ENCODE measurements at places on chromosomes 4 and X. TPM values are rescaled to one million over a fixed set of nuclear protein-coding genes. Genes with fewer than 3 reads are reported as not detected.

CENPVL3 gene
- not detected for total RNA-seq

DNA sequence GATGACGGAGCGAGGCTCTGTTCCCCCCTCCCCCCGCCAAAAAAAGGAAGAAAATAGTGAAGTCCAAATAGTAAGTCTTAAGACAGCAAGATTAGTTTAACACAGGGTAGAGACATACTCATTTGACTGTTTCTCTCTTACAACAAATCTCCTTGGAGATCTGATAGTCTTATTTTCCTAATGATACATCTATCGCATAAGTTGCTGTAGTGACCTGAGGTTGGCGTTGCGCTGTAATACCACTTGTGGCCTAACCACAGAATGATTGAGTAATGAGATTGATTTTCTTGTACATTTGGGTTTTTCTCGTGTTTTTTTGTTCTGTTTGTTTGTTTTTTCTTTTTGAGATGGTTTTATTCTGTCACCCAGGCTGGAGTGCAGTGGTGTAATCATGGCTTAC, 27.2 kb downstream of the OCIAD1 start:
- no peak for DNase-seq

GRCh38 chr4:184459413-184459812, 14.9 kb downstream of the IRF2 start:
- no peak for DNase-seq

- DNase-seq, result no peak
These were observed 27.9 kb upstream of the MSMO1 start for GRCh38 chr4:165299399-165300060.

INTS6L gene
- 30.6 TPM for total RNA-seq

DNA sequence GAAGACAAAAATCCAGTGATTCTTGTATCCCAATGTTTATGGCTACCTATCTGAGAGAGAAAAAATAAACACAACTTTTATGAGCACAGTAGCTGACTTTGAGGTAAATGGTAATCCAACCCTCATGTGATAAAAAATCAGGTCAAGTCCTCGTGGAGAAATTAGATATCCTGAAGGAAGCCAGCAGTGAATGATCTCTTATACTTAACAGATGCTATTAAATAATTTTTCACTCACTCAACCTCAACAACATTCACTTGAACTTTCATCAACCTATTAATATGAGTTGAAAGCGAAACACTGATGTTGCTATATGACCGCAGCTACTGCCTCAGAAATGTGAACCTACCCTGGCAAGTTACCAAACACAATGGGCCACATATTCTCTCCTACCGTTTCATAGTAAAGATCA, 105.4 kb downstream of the GPC3 start:
- no peak for DNase-seq

- no peak for DNase-seq
These were observed at the start of gene SMIM43 for GRCh38 chr4:121764702-121765367. TSS of gene SMIM43 (minus strand) at chr4:121765164. CDS start at chr4:121765105, 59 bp downstream.

- DNase-seq, result no peak
These were observed 102.9 kb upstream of the PAQR3 start for GRCh38 chr4:79042079-79042674.

DNA sequence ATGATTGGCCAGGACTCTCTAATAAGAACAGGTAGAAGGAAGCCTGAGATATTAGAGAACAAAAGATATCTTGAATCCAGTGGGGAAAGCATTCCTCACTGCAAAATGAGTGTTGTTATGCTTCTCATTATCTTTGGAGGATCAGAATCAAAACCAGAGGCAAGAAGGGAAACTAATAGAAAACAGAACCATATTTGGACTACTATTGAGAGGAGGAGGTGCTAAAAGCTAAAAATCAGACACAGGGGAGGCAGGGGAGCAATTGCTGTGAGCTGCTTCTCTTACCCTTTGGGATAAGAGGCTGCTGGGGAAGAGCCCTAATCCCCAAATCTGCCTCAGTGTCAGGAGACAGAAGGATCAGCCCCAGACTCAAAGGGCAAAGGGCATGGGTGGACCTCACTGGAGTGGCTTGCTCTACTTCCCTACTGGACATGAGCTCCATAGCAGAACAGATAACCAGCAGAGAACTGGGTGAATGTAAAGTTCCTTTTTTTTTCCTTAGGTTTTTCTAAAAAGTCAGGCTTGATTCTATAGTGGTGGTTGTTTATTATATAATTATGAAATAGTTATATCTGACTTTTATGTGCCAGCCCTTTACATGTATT, 60.1 kb downstream of the SEPTIN11 start:
- no peak for DNase-seq

CA5B gene
- total RNA-seq, result 5.9 TPM

DNA sequence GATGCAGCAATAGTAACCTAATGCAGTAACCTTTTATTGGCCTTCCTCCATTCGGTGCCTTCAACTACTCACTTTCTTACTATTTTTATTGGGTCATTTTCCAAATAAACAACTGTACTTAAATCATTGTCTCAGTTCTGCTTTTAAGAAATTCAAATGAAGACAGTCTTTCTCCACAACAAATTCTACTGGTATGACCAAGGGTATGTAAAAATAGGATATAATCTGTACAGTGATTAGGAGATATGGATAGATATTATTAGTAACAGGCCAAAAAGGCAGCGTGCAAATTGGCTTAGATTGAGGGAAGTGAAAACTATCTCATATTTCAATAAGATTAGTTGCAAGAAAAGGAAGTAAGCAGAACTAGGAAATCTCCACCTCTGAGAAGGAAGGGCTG, 177.4 kb upstream of the PPP1R2C start:
- DNase-seq, result no peak

LUZP4 gene
- total RNA-seq, result not detected

GRCh38 chr4:42656679-42656943, 294 bp downstream of the ATP8A1 start:
- no peak for DNase-seq

DNA sequence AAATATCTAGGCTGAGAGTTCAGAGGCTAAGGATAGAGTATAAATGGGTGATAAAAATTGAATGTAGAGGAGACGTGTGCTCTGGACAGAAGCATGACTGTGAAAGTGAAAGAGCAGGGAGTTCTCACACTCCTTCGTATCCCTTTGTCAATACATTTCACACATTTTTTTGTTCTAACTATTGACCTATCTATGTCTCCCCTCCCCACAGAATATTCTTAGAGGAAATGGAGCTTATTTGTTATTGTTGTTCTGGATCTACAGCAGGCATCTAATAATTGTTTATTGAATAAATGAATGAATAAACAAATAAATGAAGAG, 57.6 kb downstream of the ENPEP start:
- DNase-seq, result no peak

- DNase-seq, result no peak
These were observed 121.1 kb downstream of the SPATA18 start for GRCh38 chr4:52172166-52172565.

FGF13 gene
- not detected for total RNA-seq

DNA sequence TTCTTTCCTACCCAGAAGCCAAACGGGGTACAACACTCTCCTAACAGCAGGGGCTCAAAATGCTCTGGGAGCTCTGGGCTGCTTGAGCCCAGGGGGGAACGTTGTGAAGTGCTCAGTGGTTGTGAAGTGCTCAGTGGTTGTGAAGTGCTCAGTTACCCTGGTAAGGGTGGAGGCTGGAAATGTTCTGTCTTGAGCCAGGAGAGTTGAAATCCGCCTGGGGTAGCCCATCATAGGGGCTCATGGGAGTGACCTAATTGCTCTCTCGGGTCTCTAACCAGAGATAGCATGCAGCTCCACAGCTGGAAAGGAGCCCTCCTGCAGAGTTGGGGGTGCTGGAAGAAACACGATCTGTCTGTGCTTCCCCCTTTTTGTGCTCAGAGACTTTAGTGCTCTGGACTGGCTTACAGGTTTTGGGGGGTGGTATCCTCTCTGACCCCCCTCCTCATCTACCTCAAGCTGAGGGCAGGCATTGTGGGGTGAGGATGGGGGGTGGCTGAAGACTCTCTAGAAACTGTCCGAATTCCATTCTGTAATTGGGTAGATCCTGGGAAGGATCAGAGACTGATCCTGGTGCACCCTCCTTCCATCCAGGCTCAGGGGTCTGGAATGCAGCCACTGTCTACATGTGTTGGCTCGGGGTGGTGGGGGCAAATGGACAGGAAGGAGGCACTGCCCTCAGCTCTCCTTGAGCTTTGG, 2.7 kb downstream of the EFNB1 start:
- DNase-seq, result peak; percentile 52

DNA sequence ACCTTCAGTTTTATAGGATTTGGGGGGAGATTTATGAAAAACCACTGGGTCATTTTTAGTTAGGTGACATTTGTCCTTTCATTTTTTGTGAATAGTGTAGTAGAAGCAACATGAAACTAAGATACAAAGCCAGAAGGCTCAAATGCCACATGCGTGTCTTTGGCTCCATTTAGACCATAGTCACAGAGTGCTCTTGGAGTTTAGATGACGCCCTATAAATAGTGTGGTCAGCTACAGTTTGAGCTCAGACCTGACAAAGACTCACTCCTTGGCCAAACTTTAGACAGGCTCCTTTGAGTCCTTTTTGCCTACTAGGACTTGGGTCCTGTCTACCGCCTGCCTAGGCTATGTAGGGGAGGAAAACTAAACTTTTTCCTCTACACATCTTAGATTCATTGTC, 16.8 kb upstream of the PAGE1 start:
- DNase-seq, result no peak

GRCh38 chrX:19883878-19884277, 3.5 kb downstream of the SH3KBP1 start:
- no peak for DNase-seq

GRCh38 chr4:74932832-74933561, at the start of gene PARM1:
TSS of gene PARM1 (plus strand) at chr4:74933116. CDS start at chr4:74933328, 212 bp downstream.
- peak; percentile 68 for DNase-seq

ADH1C gene
- not detected for total RNA-seq

GRCh38 chrX:118348186-118348810, 2.4 kb downstream of the WDR44 start:
- no peak for DNase-seq

DNA sequence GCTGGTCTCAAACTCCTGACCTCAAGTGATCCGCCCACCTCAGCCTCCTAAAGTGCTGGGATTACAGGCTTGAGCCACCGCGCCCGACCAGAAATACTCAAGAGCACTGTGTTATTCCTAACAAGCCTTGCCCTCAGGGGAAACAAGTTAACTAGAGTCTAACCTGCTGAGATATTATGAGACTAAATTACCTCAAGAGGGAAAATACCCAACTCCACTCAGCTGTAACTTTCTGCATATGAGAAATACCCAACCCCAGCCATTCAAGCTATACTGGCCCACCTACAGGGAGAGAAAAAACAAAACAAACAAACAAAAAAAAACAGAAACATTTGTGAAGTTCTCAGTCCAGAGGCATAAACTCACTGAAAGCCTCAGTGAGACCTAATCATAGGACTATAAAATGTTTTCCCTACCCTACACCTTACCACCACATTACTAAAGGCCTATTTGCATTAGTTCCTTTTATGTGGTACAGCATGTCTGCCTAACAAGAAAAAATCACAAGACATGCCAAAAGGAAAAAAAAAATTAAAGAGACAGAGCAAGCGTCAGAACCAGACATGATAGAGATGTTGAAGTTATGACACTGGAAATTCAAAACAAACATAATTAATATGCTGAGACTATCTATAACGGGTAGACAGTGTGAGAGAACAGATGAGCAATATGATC, 876.0 kb downstream of the FSTL5 start:
- no peak for DNase-seq

DNA sequence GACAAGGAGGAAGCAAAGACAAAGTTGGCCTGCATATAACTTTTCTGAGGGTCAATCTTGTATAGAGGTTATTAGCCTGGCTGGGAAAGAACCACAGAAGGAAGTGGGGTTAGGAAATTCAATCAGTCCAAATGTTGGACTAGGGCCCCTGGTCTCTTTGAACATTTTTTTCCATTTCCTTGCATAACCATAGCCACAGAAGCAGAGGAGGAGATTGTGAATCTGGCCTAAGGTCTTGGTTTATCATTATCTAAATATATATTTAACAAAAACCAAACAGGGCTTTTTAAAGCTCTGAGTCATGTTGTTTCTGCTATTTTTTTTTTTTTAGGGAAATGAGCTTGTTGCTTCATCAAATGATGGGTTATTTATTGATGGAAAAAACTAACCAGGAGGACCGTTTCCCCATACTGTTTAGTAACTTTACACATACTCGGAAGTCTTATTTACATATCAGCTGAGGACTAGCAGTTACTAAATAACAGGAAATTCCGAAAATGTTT, 97.7 kb upstream of the ACSL4 start:
- DNase-seq, result no peak

GRCh38 chr4:124389591-124389990, 322.9 kb downstream of the ANKRD50 start:
- DNase-seq, result no peak

SHROOM2 gene
- total RNA-seq, result not detected

HEPH gene
- not detected for total RNA-seq

NXF2B gene
- not detected for total RNA-seq

KIAA1210 gene
- total RNA-seq, result not detected

GRCh38 chr4:159240046-159240445, 137.2 kb downstream of the RAPGEF2 start:
- no peak for DNase-seq

GRCh38 chr4:46922205-46922604, 13.2 kb upstream of the COX7B2 start:
- no peak for DNase-seq

MAGED2 gene
- total RNA-seq, result 25.2 TPM

Data from activated CD4-positive, alpha-beta T cell treated with anti-CD3 and anti-CD28 coated beads, Interleukin-2, amount 10 ng/mL, durations not matched to agents 24 days and 14 days (primary cell).